Progenitor cell of endocrine pancreas (in vitro differentiated cells): ENCODE measurements at places on chromosomes 2 and 18.

GRCh38 chr2:236776206-236776605 lies 206.6 kb downstream of the ACKR3 start:
- H3K4me3 ChIP-seq, result no peak overlapping the region
- DNase-seq, result no peak
- H3K36me3 ChIP-seq, result no peaks in the 10 kb centered on the region
- no peaks in the 10 kb centered on the region for H3K4me1 ChIP-seq
- H3K27ac ChIP-seq, result no peak overlapping the region
- H3K27me3 ChIP-seq, result peaks cover 51% of the 10 kb centered on the region

- no peak overlapping the region for H3K27ac ChIP-seq
- DNase-seq, result no peak
- H3K36me3 ChIP-seq, result peaks cover 9% of the 10 kb centered on the region
- H3K4me3 ChIP-seq, result no peak overlapping the region
Observed at GRCh38 chr2:30620102-30620501, 173.1 kb downstream of the LCLAT1 start.

DNA sequence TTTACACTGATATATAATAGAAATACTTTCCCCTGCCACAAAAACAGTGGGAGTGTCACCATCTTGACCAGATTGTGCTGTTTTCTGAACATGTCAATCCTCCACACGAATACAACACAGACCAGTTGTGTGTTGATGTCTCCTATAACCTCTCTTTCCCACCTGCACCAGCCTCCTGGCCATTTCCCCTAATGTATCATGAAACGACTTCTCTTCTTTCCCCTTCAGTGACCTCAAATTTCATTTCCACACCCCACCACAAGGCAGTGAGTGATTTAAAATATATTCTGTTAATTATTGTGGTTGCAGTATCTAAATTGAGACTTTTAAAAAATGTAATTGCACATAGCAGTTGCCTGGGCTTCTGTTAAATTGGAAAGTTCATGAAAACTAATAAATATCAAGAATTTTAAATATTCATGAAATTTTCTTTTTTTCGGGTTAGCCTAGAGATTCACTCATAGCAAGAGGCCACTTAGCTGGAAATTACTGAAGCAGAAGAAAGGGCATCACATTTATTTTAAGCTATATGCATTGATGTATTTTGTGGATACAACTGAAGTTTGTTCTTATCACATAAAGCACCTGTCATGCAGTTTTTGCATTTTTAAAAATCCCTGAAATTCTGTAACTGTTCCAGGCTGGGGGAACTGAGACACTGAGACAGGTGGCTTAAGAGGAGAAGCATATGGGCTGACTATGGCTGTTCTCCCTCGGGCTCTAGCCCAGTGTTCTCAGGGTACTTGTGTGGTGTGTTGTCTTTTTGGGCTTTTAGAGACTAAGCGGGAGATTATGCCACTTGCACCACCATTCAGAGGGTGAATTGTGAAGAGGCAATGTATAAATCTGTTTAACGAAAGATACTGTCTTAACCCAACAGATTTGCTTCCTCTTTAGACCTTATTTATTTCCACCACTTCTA lies 15.9 kb downstream of the FAM171B start:
- H3K27me3 ChIP-seq, result no peaks in the 10 kb centered on the region
- H3K4me3 ChIP-seq, result no peak overlapping the region
- no peak overlapping the region for H3K27ac ChIP-seq
- peaks cover 7% of the 10 kb centered on the region for H3K4me1 ChIP-seq
- H3K36me3 ChIP-seq, result no peaks in the 10 kb centered on the region
- DNase-seq, result no peak

GRCh38 chr2:6793371-6793770 lies 72.3 kb downstream of the CMPK2 start:
- H3K27me3 ChIP-seq, result peaks cover 9% of the 10 kb centered on the region
- H3K27ac ChIP-seq, result no peak overlapping the region
- no peaks in the 10 kb centered on the region for H3K36me3 ChIP-seq

GRCh38 chr2:205022841-205023240 lies 477.6 kb downstream of the PARD3B start:
- DNase-seq, result no peak
- H3K4me3 ChIP-seq, result no peak overlapping the region
- H3K36me3 ChIP-seq, result peaks cover 1% of the 10 kb centered on the region
- peaks cover 3% of the 10 kb centered on the region for H3K27me3 ChIP-seq

DNA sequence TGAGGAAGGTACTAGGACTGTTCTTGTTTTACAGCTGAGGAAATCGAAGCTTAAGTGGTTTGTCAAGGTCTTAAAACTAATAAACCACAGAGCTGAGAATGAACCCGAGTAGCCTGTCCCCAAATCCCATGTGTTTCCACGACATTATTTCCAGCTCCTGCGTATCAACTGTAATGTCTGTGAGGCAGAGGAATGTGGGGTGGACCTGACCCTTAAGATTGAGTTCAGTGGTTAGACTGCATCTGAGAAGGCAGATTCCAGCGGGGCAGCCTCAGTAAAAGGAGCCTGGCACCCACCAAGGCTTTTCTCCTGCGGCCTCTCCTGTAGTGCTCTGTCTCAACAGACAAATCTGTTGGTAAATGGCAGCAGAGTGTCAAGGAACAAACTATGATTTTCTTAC lies 81.9 kb upstream of the TMEM178A start:
- no peak for DNase-seq
- H3K27me3 ChIP-seq, result peaks cover 5% of the 10 kb centered on the region
- H3K4me3 ChIP-seq, result no peak overlapping the region
- no peak overlapping the region for H3K27ac ChIP-seq
- peaks cover 6% of the 10 kb centered on the region for H3K36me3 ChIP-seq
- H3K4me1 ChIP-seq, result peaks cover 4% of the 10 kb centered on the region
